ENCODE measurements at places on chromosomes 3 and 15. TPM values are rescaled to one million over a fixed set of nuclear protein-coding genes. Genes with fewer than 3 reads are reported as not detected.

The FETUB gene
- not detected for total RNA-seq

- H3K4me3 ChIP-seq, result no peak overlapping the region
- DNase-seq, result no peak
- H3K27me3 ChIP-seq, result no peaks in the 10 kb centered on the region
Measured at GRCh38 chr3:15804553-15805095, 6.8 kb upstream of the ANKRD28 start.

GRCh38 chr3:122563717-122564025, 429 bp downstream of the PARP9 start:
- peak overlapping the region; percentile 65 for H3K4me3 ChIP-seq
- no peaks in the 10 kb centered on the region for H3K27me3 ChIP-seq
- peak; percentile 50 for DNase-seq
- peaks cover 3% of the 10 kb centered on the region for H3K36me3 ChIP-seq

The FRMD4B gene
- 73.6 TPM for total RNA-seq

DNA sequence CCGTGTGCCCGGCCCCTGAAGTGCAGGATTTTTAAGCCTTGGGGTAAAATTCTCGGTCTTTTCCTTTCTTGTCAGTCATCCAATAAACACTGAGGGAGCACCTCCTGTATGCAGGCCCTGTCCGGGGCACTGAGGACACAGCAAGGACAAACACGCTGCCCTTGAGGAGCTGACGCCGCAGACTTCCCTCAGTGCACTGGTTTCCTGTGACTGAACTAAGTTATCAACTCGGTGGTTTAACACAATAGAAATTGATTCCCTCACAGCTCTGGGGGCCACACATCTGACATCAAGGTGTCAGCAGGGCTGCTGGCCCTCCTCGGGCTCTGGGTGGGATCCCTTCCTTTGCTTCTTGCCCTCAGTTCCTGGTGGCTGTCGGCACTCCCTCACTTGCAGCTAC, 65.1 kb downstream of the ZNF445 start:
- DNase-seq, result no peak
- no peaks in the 10 kb centered on the region for H3K4me1 ChIP-seq
- no peaks in the 10 kb centered on the region for H3K27me3 ChIP-seq
- H3K27ac ChIP-seq, result no peak overlapping the region
- no peaks in the 10 kb centered on the region for H3K36me3 ChIP-seq

The FGF12 gene
- 1.2 TPM for total RNA-seq

DNA sequence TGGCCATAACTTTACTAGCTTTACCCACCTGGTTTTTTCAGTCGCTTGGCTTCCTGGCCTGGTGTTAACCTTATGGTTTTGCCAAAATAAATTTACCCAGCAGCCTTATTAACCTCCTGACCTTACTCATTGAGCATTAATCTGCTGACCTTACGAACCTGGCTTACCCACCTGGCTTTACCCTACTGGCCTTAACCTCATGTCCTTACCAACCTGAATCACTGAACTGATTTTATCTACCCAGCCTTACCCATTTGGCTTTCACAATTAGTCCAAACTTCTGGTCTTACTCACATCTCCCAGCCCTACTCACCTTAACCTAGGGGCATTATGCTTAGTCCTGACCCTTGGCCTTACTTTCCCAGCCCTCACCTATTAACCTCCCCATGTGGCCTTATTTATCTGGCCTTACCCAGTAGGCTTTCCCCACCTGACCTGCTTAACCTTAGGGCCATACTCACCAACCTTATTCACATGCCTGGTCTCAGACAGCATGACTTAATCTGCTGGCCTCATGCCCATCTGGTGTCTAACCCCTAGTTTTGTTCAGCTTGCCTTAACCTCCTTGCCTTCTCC, 93.4 kb downstream of the IL12A start:
- no peaks in the 10 kb centered on the region for H3K4me1 ChIP-seq
- H3K27ac ChIP-seq, result no peak overlapping the region
- no peaks in the 10 kb centered on the region for H3K36me3 ChIP-seq
- H3K27me3 ChIP-seq, result no peaks in the 10 kb centered on the region

The GOLGA8A gene
- 131 TPM for total RNA-seq

DNA sequence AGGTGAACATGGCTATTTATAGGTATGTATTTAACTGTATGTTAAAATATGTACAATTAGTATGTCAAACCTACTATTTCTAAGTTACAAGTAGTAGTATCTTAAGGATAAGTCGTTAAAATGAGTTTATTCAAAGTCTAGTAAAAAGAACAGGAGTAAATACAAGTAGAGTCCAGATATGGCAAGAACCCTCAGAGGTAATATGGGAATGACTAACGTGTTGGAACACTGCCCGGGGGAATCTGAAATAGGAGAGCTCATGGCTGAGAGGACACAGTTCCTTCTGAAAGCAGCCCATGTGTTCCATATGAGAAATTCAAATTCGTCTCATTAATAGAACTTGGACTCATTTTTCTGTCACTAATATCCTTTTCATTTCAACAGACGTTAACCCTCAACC, 158.8 kb downstream of the CLSTN2 start:
- H3K27ac ChIP-seq, result no peak overlapping the region
- DNase-seq, result no peak
- H3K36me3 ChIP-seq, result no peaks in the 10 kb centered on the region
- H3K4me1 ChIP-seq, result no peaks in the 10 kb centered on the region

All from aorta (tissue), 5 donors.